ENCODE measurements at places on chromosomes 2 and 18. TPM values are rescaled to one million over a fixed set of nuclear protein-coding genes. Genes with fewer than 3 reads are reported as not detected.

MYOM1 gene
- 0.09 TPM for total RNA-seq

LHCGR gene
- total RNA-seq, result not detected

GPR39 gene
- total RNA-seq, result 9.6 TPM

SNORC gene
- total RNA-seq, result 7.9 TPM

SPATA3 gene
- not detected for total RNA-seq

GKN1 gene
- 0.45 TPM for total RNA-seq

ABCB11 gene
- total RNA-seq, result 0.02 TPM

CLHC1 gene
- 3.0 TPM for total RNA-seq

Measured in A549 treated with ZK216348 at 1 μM for 4 hours (cell line).